ENCODE measurements at places on chromosomes 6 and 20. TPM values are rescaled to one million over a fixed set of nuclear protein-coding genes. Genes with fewer than 3 reads are reported as not detected.

GRCh38 chr6:29516108-29516507, 28.4 kb upstream of the MAS1L start:
- DNase-seq: peak; percentile 50

SLC52A3 gene
- not detected for total RNA-seq

GRCh38 chr6:15264902-15265761, 19.3 kb downstream of the JARID2 start:
- DNase-seq: no peak

DNA sequence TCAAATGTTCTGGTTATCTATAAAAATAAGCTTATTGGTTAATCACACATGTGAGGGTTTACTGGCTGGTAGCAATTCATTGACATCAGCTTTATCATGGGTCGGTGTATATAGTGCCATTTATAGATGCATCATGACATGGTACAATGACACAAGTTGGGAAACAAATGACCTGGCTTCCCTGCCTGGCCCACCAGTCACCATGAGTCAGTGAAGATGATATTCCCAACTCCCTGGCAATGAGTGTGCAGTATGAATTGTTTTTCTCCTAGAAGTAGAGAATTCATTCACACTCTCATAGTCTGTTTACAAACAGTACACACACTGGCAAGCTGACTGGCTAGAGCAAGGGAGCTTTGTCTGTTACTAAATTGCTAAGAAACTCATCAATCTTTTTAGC, 37.2 kb upstream of the CALHM6 start:
- DNase-seq: no peak

DNA sequence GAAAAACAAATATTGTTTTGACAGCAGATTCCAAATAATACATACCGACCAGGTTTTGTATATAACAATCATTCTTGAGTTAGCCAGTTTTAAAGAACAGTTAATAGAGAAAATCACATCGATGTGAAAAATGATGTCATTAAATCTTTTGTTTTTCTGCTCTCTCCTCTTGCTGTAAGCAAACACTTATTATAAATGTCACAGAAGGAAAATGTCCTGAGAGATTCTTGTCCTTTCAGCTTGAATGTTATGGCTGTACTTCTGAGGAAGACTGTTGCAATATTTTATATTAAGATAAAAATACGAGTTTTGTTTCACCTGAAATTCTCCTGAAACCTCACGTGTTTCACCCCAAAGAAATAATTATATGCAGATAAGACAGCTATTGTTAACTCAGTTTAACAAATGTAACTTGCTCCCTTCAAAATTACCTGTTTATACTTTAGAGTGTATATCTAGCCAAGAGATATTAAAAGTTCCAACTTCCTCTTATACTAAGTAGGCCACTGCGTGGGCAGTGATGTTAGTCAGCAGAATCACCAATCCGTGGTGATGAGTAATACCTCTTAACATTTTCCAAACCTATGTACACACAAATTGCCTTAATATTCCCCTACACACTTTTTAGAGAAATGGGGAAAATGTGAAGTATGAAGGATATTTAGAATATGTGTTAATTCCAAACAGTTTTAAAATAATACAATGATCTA, 1111.4 kb upstream of the CITED2 start:
- no peak for DNase-seq

DNA sequence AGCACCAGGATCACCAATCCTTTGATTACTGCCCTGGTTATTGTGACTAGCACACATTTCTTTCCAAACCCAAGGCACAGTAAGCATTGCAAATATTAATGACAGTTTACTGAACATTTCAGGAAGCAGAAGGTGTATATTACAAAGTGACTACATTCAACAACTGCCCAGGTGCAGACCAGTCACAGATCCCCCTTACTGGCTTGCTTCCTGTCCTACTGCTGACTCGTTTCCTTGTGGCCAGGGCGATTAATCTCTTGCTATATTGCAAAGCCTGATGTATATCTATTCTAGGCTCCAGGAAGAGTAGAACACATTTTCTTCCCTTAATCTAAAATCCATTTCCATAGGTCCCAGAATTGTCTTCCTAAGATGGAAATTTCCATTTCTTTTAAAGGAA, 77.2 kb upstream of the EPHA7 start:
- no peak for DNase-seq

GRCh38 chr20:4073852-4074741, 58.7 kb upstream of the RNF24 start:
- no peak for DNase-seq

PRICKLE4 gene
- not detected for total RNA-seq

- no peak for DNase-seq
Observed at GRCh38 chr6:104473021-104473429, 386.7 kb downstream of the HACE1 start.

GRCh38 chr20:18694071-18694470, 106.2 kb downstream of the DTD1 start:
- DNase-seq: no peak

GRCh38 chr20:50095476-50096078, 17.4 kb downstream of the UBE2V1 start:
- no peak for DNase-seq

HLA-DMB gene
- 20.0 TPM for total RNA-seq

DNA sequence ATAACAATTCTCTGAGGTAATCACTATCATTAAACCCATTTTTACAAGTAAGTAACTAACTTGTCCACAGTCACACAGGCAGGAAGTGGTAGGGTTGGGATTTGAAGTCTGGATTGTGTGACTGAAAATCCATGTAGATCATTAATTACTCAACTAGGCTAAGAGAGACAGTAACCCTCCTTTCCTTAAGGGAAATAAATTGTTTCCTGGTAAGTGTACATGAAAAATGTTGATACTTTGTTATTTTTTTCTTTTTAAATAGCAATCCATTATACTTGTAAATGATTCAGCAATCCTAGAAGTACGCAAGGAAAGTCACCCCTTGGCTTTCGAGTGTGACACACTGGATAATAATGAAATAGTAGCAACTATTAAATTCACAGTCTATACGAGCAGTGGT, 11.6 kb downstream of the SPACA1 start:
- DNase-seq: no peak

- no peak for DNase-seq
Observed at GRCh38 chr6:55034752-55035151, 139.6 kb upstream of the HCRTR2 start.

HTR1E gene
- not detected for total RNA-seq

- no peak for DNase-seq
Observed at GRCh38 chr20:14829906-14830305, 492.5 kb upstream of the FLRT3 start.

- DNase-seq: no peak
Observed at GRCh38 chr20:61454053-61454452, 202.0 kb downstream of the CDH4 start.

C20orf202 gene
- total RNA-seq: not detected

DNA sequence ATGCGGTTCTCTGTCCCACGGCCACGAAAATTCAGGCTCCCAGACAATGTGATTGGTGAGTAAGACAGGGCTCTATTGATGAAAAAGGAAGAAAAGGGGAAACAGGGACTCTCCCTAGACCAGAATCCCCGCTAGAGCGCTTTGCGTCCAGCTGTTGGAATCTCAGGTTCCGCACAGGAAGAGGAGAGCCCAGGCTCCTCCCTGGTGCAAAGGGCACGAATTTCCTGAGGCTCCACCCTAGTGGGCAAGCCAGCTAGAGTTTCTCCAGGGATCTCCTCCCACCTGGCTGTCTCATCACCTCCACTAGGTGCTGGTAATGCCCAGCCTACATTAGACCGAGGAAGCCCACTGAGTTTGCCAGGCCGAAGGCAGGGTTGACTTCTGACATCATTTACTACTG, 135.9 kb upstream of the SOX4 start:
- DNase-seq: no peak

- no peak for DNase-seq
Observed at GRCh38 chr6:22333802-22334201, 37.0 kb upstream of the PRL start.

GRCh38 chr6:170130201-170130621, 160.7 kb downstream of the DLL1 start:
- no peak for DNase-seq

GRCh38 chr6:24719125-24719971, at the start of gene C6orf62:
Gene C6orf62 (minus strand): TSS chr6:24719154. CDS start chr6:24718668, 486 bp downstream.
- DNase-seq: peak; percentile 64

GRCh38 chr6:57108691-57109090, 18.7 kb downstream of the ZNF451 start:
- no peak for DNase-seq

DNA sequence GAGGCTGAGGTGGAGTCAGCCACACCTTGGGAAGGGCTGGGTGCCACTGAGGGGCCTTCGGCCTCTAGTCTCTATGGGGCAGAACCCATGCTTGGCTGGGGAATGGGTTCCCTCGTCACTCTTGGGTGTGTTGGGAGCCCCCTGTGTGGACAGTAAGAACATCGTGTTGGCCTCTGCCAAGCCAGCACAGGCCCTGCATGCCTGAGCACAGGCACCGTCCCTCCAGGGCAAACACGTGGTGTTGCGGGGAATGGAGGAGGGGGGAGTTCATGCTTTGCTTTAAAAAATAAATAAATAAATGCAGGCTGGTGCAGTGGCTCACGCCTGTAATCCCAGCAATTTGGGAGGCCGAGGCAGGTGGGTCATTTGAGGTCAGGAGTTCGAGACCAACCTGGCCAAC, 63.0 kb downstream of the EZR start:
- no peak for DNase-seq

DNA sequence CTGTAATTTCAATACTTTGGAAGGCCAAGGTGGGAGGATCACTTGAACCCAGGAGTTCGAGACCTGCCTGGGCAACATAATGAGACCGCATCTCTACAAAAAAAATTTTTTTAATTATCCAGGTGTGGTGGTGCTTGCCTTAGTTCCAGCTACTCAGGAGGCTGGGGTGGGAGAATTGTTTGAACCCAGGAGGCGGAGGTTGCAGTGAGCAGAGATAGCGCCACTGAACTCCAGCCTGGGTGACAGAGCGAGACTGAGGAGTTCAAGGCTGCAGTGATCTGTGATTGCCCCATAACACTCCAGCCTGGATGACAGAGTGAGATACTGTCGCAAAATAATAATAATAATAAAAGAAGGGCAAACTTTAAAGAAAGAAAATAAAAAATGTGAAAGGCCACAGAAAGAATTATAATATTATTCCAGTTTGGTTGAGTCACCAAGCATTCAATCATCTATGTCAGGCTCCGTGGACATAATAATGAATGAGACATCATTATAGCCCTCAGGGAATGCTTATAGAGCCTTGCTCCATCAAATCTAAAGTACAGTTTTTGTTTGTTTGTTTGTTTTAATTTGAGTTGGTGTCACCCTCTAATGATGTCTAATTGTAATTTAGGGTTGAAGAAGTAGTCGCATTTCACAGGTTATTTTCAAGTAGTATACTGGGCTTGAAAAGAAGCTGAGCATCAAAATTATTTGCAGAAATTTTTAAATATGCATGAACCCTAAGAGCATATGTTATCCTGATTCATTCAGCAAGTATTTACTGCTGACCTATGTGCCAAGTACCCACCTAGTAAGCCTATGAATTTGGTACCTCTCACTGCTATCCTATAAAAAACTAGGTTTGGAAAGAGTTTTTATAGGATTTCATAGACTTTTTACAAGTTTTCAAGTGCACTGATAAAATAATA, 15.1 kb downstream of the GLYATL3 start:
- DNase-seq: no peak

GRCh38 chr6:157298216-157298724, 25.0 kb downstream of the TMEM242 start:
- no peak for DNase-seq

MYBL2 gene
- 73.5 TPM for total RNA-seq

OR2H1 gene
- total RNA-seq: not detected

DNA sequence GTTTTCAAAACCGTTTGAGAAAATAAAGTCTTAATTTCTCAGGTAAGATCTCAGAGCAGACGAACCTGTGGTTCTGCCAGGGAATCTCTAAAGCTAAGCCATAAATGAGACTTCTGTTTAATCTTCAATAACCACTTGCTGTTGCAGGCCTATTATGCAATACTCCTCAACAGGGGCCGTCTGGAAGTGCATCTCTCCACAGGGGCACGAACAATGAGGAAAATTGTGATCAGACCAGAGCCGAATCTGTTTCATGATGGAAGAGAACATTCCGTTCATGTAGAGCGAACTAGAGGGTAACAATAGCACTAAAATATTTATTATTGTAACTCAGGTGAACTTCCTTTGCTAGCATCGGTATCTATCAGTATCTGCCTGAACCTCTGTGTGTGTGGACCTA, 223.7 kb downstream of the ARHGAP18 start:
- no peak for DNase-seq
